GDM1 (cell line): ENCODE measurements at places on chromosomes 2 and 18.

- peak; percentile 19 for DNase-seq
Measured at GRCh38 chr2:160492401-160493226, 993 bp downstream of the RBMS1 start.

- DNase-seq: no peak
Measured at GRCh38 chr2:241121008-241121407, 18.9 kb upstream of the MTERF4 start.

GRCh38 chr2:223643309-223643708 is 41.1 kb upstream of the SCG2 start:
- no peak for DNase-seq

DNA sequence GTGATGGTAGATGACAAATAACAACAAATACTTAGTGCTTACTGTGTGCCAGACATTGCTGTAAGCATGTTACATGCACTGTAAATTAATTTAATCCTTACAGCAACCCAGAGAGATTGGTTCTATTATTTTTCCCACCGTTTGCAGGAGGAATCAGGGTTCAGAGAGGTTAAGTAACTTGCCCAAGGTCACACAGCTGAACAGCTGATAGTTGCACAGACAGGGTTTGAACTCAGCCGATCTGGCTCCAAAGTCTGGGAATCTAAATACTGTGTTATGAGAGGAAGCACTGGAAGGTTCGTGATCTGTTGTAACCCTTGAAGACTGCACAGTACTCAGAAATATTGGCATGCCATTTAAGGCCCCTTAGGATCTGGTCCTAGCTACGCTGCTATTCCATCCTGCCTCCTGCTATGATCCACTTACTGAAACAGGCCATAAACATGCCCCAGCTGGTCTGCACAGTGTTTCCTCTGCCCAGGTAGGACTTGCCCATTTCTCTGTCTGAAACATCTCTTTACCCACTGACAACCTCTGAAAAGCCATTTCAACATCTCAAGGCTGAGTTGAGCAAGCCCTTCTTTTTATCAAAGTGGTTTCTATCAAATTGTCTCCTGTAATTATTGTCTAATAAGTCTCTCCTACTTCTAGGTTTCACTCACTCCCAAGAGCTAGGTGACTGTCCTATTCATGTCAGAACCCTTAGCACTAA is 40.4 kb upstream of the MRPL33 start:
- no peak for DNase-seq

GRCh38 chr2:68977453-68977852 is 3.0 kb downstream of the GKN1 start:
- no peak for DNase-seq
